ENCODE measurements at places on chromosomes 1 and 21. TPM values are rescaled to one million over a fixed set of nuclear protein-coding genes. Genes with fewer than 3 reads are reported as not detected.

The C8A gene
- under 0.01 TPM for total RNA-seq

The SPRR2G gene
- total RNA-seq: not detected

The DSCAM gene
- not detected for total RNA-seq

The MAP1LC3C gene
- 0.87 TPM for total RNA-seq

The MSTO1 gene
- 25.5 TPM for total RNA-seq

The ANKRD35 gene
- 5.5 TPM for total RNA-seq

The PLA2G2D gene
- not detected for total RNA-seq

The RHOU gene
- total RNA-seq: 0.99 TPM

The TNNI3K gene
- total RNA-seq: 1.8 TPM

The SPRR3 gene
- total RNA-seq: not detected

The GNAT2 gene
- 0.17 TPM for total RNA-seq

The HOOK1 gene
- total RNA-seq: under 0.01 TPM

The FMO2 gene
- 4.5 TPM for total RNA-seq

The ALPL gene
- 0.87 TPM for total RNA-seq

The CD52 gene
- not detected for total RNA-seq

The PLPP3 gene
- 265 TPM for total RNA-seq

The GBP5 gene
- total RNA-seq: 0.17 TPM

The DCLRE1B gene
- 1.2 TPM for total RNA-seq

The PEAR1 gene
- 5.6 TPM for total RNA-seq

The KRTAP26-1 gene
- not detected for total RNA-seq

The OBSCN gene
- 15.2 TPM for total RNA-seq

The B3GALT5 gene
- 0.15 TPM for total RNA-seq

The AKNAD1 gene
- not detected for total RNA-seq

The NCF2 gene
- total RNA-seq: 0.15 TPM

The CFHR5 gene
- not detected for total RNA-seq

The ZSWIM5 gene
- 1.3 TPM for total RNA-seq

The PRDM16 gene
- 1.5 TPM for total RNA-seq

The PLEKHO1 gene
- total RNA-seq: 48.7 TPM

The CD34 gene
- 0.17 TPM for total RNA-seq

The MATN1 gene
- total RNA-seq: 0.33 TPM

The PARS2 gene
- 3.6 TPM for total RNA-seq

The BCL2L15 gene
- total RNA-seq: under 0.01 TPM

The CFAP57 gene
- 0.33 TPM for total RNA-seq

The KDM5B gene
- 90.3 TPM for total RNA-seq

The RIMKLA gene
- total RNA-seq: under 0.01 TPM

The ARHGEF16 gene
- total RNA-seq: not detected

The S100A7 gene
- not detected for total RNA-seq

The CFAP74 gene
- total RNA-seq: not detected

The FAM78B gene
- 0.29 TPM for total RNA-seq

The KCNE2 gene
- total RNA-seq: not detected

Data from smooth muscle cell of trachea (primary cell).